ENCODE measurements at places on chromosomes 7 and 10.

- DNase-seq = no peak
Measured at GRCh38 chr7:82053453-82054032, 283.7 kb upstream of the HGF start.

- no peak for DNase-seq
Measured at GRCh38 chr10:13946209-13946460, 359.4 kb downstream of the PRPF18 start.

GRCh38 chr7:5596896-5597246, 173.2 kb upstream of the TNRC18 start:
- no peak for DNase-seq

- DNase-seq = no peak
Measured at GRCh38 chr7:127208351-127208750, 44.4 kb downstream of the GRM8 start.

DNA sequence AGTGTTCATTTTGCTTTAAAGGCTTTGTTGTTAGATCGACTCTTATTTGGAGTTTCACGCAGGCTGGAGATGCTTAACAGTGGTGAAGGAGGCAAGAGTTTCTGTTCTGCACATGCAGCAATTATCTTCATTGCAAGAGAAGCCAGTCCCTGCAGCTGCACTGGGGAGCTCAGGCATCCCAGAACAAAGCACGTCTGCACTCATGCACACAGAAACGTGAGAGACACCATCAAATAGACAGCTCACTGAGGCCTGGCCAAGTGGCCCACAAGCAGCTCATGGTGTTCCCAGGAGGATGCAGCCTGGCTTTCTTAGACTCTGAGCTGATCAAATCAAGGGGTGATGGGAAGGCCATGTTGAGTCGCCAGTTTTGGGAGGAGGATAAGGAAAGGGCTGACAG, 246.1 kb downstream of the CREB5 start:
- DNase-seq = no peak

GRCh38 chr10:15760681-15761080, 41.0 kb upstream of the ITGA8 start:
- DNase-seq = no peak

- DNase-seq = no peak
Measured at GRCh38 chr10:47339186-47339735, 8.9 kb upstream of the RBP3 start.

GRCh38 chr7:23373151-23374004, 74.2 kb downstream of the MALSU1 start:
- DNase-seq = peak; percentile 60

DNA sequence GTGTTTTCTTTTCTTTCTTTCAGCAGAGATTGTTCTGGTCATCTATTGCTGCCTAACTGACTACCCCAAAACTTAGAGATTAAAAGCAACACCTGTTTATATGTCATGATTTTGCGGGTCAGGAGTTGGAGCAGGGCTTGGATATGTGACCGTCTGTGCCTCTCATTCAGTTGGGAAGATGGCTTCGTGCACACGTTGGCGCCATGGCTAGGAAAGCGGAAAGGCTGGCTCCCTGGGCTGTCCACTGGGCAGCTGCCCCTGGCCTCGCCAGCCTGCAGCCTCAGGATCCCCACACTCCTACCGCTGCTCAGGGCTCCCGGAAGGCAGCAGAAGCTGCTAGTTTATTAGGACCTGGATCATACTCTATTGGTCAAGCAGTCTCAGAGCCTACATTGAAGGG, 638.1 kb upstream of the FOXK1 start:
- DNase-seq = no peak

GRCh38 chr10:73799899-73800559, 11.4 kb downstream of the NDST2 start:
- DNase-seq = no peak

GRCh38 chr7:143437578-143437977, 5.7 kb upstream of the TAS2R60 start:
- DNase-seq = no peak

GRCh38 chr10:100683545-100684300, 61.7 kb upstream of the PAX2 start:
- no peak for DNase-seq

DNA sequence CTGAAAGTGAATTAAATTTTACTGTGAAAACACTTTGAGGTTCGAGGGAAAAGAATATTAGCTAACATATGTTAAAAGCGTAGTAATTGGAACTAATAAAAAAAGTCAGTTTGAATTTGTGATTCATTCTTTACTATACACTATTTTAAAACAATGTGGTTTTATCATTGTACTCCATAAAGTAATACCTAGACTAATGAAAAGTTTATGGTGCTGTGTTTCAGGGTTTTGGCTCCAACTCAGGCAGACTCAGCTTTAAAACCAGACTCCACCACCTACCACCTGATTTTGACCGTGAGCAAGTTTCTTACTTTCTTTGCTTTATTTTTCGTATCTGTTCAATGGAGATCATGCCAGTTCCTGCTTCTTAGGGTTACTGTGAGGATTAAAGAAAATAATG, 9.2 kb upstream of the PRTFDC1 start:
- no peak for DNase-seq

DNA sequence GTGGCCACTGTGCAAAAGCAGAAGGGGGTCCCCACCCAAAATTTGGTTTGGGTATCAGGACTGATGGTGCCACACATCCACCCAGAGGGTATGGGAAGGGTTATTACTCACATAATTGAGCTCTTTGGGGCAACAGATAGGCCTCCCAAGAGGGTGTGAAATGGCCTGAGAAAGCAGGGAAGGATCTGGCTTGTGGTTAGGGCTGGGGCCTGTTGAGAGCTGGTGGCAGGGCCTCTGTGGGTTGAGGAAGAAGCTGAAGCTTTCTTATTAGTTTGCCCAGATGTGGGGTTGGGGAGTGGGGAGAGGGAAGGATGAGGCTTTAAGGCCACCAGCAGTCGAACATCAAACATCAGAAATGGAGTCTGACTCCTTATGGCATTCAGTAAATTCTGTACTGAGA, 18.3 kb upstream of the MKI67 start:
- DNase-seq = no peak

GRCh38 chr7:50727072-50727471, 55.6 kb downstream of the GRB10 start:
- DNase-seq = no peak

DNA sequence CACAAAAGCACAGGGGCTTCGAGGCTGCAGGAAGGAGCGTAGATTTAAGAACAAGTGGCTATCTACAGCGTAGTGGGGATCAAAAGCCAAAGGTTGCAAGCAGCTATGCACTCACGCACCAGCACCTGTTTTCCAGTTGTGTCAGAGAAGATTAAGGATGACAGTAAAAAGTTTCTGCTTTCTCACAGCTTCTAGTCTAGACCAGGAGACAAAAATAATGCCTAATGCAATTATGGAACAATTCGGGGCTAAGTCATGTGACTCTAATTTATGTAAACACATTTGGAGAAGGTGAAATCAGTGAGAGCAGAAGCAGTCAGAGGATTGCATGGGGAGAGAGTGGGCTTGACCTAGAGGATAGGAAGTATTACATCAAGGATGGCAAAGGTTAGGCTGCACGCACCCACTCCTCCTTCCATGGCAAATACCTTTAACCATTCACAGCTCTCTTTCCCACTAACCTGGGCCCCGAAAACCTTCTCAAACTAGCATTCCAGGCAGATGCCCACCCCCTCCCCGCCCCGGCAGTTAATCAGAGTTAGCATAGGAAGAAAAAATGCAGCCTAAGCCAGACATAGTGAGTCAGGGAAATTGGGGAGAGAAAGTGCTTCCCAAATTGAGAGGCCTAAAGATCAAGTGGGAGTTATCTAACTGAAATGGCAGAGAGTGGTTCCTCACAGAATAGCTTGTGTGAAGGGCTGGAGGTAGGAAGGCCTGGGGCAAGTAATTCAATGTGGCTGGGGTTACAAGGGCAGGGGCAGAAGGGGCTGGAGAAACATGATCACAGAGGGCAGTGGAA, 48.2 kb upstream of the GPAM start:
- DNase-seq = no peak

DNA sequence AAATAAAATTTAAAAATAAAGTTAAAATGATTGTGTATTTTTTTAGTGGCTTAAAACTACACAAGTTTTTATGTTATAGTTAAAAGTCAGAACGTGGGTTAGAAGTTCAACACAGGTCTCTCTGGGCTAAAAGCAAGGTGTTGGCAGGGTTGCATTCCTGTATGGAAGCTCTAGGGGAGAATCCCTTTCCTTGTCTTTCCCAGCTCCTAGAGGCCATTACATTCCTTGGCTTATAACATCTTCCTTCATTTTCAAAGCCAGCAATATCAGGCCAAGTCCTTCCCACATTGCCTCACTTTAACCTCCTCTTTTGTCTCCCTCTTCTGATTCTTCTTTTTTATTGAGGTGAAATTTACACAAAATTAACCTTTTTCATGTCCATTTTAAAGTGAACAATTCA, 52.4 kb upstream of the EEPD1 start:
- DNase-seq = no peak

GRCh38 chr10:129779126-129780111, 184.7 kb downstream of the EBF3 start:
- DNase-seq = no peak

DNA sequence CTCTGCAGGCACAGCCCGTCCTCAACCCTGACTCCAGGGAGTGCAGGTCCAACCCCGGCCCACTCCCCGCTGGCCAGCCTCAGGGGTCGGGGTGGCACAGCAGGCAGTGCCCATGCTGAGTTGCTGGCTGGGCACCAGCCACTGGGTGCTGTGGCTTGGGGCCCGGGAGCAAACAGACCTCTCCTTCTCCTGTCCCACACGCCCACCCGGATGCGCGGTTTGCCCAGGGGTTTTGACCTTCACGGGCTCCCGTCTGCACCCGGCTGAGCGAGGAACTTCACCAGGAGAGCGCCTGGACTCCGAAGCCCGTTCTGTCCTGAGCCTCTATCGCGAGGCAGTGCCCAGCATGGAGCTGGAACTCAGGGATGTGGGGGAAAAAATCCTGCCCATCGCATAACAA, 2.6 kb upstream of the GRIFIN start:
- DNase-seq = no peak

DNA sequence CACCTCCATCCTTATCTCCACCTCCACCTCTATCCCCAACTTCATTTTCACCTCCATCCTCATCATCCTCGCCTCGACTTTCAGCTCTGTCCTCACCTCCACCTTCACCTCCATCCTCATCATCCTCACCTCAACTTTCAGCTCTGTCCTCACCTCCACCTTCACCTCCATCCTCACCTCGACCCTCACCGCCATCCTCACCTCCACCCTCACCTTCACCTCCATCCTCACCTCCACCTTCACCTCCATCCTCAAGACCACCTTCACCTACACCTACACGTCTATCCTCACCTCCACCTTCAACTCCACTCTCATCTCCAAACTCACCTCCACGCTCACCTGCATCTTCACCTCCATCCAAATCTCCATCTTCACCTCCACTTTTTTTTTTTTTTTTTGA, 12.0 kb upstream of the RABGEF1 start:
- no peak for DNase-seq

GRCh38 chr7:111388912-111389311, 173.4 kb downstream of the IMMP2L start:
- no peak for DNase-seq

DNA sequence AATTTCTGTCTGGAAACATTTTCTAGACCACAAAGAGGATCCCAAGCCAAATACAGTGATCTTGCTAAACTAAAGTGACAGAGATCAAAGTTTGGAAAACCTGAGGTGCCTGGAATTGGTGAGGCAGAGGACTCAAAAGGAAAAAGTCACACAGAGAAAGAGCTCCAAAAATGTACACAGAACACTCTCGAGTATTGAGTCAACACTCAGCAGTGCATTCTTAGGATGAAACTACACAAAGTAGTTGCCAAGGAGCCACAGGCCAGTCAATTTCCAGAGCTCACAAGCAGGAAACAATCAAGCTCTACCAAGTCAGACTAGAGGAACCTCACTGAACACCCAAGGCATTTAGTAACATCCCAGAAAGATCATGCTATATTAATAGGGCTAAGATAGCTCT, 61.3 kb downstream of the MICU1 start:
- peak; percentile 8 for DNase-seq

GRCh38 chr7:130598056-130598455, 70.5 kb downstream of the COPG2 start:
- no peak for DNase-seq

GRCh38 chr7:22109761-22110160, 164.1 kb upstream of the CDCA7L start:
- DNase-seq = peak; percentile 26

DNA sequence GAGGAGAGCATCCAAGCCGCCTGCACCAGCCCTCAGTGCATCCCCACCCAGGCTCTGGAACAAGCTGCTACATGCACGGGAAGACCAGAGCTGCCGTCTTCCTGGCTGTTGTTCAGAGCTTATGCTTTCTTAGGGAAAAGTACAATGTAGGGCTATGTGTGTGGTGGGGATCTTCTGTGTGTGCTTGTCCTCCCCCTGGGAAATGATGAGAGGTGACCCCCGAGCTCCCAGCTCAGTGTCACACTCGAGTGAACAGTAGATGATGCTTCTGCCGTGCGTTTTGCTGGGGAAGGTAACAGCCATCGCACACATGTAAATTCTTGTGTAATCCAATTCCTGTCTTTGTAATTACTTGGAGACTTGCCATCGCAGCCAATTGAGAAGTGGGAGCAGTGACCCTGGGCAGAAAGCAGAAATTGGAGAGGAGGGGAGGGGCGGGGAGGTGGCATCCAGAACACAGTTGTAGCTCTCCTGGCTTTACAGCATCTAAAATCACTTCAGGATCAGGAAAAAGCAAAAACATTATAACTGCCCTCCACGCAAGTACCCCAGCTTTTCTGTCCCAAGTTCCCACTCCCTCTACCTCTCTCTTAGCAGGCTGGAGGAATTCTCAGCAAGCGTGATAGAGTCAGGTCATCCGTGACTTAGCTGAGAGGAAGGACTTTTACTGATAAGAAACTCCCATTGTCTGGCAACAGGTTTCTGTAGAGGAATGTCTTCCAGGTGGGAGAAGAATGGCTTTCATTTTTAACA, 149.6 kb downstream of the TCF7L2 start:
- DNase-seq = no peak

- DNase-seq = no peak
Measured at GRCh38 chr10:26408858-26409494, 29.2 kb upstream of the APBB1IP start.

GRCh38 chr10:96408201-96408600, 49.4 kb upstream of the OPALIN start:
- no peak for DNase-seq

- no peak for DNase-seq
Measured at GRCh38 chr7:120931243-120931642, 19.3 kb upstream of the ING3 start.
